ENCODE measurements at places on chromosomes 1 and 21.
A peak's percentile ranks its signal among the peaks of the same experiment; 100 is the strongest.

- DNase-seq: no peak
Observed at GRCh38 chr1:2320760-2321667, 70.3 kb downstream of the MORN1 start.

GRCh38 chr1:185804206-185804605 is 70.0 kb downstream of the HMCN1 start:
- DNase-seq: no peak

DNA sequence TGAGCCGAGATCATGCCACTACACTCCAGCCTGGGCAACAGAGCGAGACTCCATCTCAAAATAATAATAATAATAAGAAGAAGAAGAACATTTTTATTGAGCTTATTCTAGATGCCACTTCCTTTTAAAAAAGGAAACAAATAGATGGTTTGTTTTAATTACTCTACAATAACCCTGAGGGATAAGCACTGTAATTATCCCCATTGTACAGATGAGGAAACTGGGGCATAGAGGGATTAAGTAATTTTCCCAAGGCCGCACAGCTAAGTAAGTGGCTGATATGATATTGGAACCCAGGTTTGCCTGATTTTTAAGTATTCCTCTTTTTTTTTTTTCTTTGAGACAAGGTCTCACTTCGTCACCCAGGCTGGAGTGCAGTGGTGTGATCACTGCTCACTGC is 58.5 kb upstream of the LRIG2 start:
- DNase-seq: no peak

GRCh38 chr1:98471633-98472032 is 189.9 kb upstream of the SNX7 start:
- no peak for DNase-seq

- DNase-seq: no peak
Observed at GRCh38 chr1:160186729-160187128, 3.6 kb upstream of the CASQ1 start.

GRCh38 chr1:244727871-244728474 is 75.0 kb downstream of the DESI2 start:
- DNase-seq: no peak

DNA sequence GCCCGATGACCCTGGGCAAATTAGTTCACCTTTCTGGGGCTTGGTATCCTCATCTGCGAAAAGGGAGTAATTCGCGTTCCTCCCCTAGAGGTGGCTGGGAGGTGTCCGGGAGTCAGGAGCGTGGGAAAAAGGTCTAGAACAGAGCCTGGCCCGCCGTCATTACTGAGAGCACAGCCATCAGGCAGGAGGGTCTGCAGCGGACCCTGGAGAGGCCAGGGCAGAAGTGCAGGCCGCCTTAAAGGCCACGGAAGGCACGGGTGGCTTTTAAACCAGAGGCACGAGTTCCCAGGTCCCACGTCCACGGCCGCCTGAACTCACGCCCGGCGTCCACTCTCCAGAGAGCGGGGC is 850 bp downstream of the PANK4 start:
- no peak for DNase-seq

DNA sequence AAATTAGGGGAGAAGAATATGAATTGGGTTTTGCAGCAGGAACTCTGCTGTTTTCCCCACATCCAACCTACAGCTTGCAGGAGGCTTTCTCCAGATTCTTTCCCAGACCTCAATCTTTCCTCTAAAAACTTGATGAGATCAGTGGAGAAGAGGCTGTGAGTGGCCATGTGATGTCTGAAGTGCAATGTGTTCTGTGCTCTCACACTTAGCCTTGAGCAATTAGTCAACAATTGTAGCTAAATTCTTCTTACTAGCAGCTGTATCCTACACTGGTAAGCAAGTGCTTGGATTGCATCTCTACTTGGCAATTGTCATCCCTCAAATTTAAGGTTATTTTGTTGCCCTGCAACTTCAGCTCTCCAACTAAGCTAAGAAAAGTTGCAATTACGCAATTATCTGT is 807.3 kb upstream of the RGS18 start:
- peak; percentile 70 for DNase-seq

DNA sequence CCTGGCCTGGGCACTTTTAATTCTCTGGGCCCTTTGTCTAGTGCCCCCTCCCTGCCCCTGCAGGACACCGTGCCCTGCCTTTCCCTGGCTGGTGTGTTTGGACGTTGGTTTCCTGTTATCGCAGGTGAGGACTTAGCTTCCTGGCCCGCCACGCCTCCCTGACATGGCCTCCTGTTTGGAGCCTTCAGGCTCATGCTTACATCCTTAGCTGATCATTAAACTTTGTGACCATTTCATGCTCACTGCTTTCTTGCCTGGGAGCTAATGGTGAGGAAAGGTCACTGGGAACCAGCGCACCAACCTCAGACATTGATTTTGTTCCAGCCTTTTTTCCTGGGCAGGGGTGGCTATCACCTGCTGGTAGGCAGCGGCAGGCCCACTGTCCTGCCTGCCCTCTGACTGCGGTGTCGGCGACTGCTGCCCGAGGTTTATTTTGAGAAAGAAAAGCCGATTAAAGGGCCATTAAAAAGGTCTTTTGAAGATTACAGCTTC is 3.7 kb downstream of the PFKL start:
- no peak for DNase-seq

DNA sequence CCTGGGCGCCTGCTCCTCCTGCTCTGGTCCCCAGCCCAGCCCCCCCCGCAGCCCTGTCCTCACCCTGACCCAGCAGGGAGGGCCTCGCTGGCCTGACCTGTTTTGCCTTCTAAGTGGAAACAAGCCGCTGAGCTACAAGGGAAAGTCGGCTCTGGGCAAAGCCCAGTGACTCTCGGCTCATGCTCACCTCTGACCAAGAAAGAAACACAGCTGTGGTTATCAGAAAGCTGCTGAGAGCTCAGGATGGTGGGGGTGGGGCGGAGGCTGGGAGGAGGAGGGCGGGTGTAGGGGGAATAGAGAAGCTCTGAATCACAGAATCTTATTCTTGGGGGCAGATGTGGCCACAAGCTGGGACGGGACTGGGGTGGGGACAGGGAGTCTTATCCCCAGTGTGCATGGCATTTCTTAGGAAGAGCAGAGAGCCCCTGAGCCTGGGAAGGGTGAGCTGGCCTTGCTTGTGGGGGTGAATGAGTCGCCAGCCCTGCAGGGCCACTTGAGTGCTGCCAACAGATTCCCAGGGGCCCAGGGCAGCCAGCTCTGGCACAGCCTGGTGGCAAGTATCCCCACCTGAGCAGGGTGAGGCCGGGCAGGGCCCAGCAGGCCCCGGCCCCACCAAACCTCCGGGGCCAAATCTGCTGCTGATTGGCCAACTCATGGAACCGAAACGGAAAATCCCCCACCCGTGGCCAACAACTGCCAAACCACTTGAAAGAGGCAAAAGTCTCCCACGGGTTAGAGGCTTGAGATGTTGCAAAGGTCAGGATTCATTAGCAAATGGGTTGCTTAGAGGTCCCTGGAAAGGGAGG is 120.6 kb downstream of the SPSB1 start:
- DNase-seq: no peak

DNA sequence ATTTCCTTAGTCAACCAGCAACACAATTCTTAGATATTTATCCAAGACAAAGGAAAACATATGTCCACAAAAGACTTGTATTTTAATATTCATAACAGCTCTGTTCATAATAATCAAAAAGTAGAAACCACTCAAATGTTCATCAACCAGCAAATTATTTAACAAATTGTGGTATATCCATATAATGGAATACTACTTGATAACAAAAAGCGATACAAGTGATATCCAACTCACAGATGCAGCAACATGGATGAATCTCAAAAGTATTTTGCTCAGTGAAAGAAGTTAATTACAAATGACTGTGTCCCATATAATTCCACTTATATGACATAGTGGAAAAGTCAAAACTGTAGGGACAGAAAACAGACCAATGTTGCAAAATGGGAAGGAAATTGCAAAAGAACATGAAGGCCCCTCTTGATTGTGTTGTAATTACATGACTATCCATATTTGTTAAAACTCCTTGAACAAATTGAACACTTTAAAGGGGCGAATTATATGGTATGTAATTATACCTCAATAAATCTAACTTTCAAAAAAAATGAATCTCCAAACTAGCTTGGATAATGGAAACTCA is 116.9 kb downstream of the EDEM3 start:
- DNase-seq: no peak

- no peak for DNase-seq
Observed at GRCh38 chr1:95006681-95007080, 66.1 kb downstream of the ALG14 start.

- DNase-seq: no peak
Observed at GRCh38 chr1:116906812-116907211, 2.9 kb upstream of the PTGFRN start.

GRCh38 chr1:158371188-158371953 is 17.7 kb downstream of the CD1E start:
- DNase-seq: no peak

DNA sequence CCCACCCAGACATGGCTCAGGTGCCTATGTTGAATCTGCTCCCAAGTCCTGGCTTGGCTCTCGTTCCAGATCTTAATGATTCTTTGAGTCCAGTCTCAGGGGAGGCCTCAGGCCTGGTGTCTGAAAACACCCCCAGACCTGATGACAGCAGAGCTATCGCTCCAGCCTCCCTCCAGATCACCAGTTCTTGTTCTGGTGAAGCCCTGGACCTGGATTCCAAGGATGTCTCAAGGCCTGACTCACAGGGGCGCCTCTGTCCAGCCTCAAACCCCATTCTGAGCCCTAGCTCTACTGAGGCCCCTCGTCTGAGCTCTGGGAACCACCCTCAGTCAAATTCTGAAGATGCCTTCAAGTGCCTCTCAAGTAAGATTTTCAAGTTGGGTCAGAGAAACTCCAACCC is 11.4 kb downstream of the MROH7 start:
- no peak for DNase-seq

GRCh38 chr1:160164121-160164520 is 12.7 kb downstream of the ATP1A4 start:
- no peak for DNase-seq

GRCh38 chr21:19833082-19833481 is 1165.1 kb upstream of the NCAM2 start:
- DNase-seq: no peak

DNA sequence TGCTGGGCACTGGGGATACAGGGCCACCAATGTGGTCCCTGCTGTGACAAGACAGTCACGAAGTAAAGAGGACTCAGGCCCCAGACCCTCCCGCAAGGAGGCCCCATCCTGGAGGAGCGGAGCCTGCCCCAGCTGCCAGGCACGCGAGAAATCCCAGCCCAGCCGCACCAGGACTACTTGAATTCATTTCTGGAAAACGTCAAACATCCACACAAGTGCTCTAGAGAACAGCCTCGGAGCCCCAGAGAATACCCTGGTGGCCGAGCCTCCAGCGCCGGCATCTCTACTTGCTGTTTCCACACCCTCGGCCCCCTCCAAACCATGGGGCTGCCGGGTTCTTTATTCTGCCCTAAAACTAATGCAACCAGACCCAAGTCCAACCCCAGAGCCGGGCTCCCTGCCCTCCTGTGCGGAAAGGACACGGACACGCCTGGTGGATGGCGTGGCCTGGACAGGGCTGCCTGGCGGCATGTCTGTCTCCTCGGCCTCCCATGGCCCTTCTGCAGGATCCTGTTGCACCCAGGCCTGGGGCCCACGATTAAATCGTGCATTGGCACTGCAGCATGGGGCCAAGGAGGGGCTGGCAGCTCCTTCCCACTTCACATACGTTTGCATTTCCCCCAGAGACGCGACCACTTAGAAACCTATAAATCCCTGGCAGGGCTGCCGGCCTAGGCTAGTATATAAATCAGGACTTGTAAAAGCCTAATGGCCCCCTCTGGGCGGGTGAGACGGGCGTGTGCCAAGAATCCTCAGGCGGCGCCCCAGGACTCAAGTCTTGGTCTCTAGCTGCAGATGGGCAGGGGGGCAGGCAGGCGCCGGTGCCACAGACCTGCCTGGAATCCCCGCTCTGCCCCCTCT is 41.2 kb downstream of the DMRTB1 start:
- DNase-seq: no peak

DNA sequence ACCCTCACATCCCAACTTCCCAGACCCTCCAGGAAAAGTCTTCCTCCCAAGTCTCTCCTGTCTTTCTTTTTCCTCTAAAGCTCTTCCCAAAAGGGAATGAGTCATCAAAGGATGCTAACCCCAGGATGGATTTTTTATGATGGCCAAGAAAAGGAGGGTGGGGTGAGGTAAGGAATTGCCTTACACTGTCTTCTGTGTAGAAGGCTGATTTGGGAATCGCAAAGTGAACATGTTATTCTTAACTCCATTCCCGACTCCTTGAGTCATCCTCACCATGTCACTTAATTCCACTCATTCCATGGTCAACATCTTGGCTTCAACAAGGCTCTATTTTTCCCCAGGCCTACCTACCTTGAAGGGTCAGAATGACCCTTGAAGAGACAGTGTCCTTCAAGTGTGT is 44.0 kb downstream of the TBX15 start:
- no peak for DNase-seq

DNA sequence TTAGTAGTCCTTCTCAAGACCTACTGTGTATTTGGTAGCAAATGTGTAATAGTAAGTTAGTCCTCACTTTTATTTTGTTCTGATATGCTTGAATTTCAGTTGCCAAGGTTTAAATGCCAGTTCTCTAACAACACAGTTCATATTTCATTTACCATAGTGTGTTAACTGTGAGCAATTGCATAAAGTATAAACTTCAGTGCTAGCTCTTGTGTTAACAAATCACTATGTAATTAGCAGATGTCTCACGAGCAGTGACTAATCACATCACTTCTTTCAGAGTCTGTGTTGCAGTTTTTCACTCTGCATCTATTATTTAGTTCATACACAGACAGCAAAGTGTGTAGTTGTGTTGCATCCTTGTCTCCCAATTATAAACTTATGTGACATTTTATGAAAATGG is 47.8 kb downstream of the ZMYM4 start:
- no peak for DNase-seq

Measured in COR-L47 (cell line).